ENCODE measurements at places on chromosomes 4 and X.

DNA sequence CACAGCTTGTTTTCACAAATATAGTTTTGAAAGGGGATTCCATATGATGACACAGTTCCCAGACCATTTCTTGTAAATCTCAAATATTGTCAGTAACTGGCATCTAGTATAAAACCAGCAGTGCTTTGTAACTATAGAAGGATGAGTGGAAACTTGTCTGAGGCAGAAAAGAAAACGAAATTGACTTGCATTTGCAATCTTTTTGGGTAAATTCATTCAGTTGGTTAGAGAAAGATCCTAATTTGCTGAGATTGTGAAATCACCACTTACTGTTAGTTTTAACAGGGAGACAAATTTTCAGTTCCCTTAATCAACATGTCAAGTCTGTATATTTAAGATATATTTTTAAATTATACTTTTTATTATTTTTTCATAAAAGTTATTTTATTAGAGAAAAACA, 71.5 kb upstream of the VEGFC start:
- no peak for DNase-seq

DNA sequence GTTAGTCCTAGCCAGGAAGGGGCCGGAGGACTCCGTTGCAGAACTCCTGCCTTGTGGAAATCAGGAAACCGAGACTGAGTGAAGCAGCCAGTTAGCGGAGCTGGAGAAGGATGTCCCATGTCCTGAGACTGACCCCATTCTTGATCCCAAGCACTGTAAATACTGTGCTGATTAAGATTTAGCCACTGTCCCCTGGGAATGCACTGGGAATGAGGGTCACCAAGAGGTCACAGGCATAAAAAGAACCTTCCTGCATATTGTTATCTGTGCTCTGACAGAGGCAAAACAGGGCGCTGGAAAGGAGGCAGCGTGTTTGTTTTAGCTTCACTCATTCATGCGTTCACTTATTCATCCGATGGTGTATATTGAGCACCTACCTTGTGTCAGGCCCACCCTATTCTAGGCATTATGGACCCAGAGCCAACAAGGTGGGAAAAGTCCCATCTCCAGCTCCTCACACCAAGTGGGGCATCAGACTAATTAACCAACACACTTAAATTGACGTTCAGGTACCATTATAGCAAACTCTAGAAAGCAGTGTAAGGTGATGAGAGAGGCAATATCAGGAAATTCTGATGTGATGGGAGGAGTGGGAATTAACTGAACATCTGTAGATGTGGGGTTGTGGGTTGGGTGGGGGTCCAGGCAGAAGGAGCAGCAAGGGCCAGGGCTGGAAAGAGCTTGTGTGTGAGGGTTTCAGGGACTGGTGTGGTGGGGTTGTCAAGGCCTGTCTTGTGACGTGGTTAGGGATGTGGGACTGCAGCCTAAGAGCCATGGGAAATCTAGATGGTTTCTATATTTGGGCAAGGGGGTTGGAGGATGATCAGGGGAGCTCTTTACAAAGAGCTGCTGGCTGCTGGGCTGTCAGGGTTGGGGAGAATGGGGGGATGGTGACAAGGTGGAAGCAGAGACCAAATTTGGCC, 10.6 kb upstream of the SLC2A9 start:
- DNase-seq = no peak

DNA sequence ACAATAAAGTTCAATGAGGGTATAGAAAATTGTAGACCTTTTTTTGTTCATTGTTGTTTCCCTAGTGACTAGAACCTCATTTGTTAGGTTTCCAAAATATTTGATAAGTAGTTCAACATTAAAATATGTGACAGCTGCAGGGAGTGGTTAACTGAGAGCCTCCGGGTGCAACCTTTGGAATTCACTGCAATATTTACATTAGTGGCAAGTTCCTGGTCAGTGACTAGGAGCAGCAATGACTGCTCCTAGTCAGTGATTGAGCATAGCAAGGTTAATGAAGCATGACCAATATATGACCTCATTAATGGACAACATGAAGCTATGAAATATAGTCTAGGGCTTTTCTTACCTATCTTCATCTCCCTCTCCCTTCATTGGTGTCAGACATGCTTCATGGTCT, 65.8 kb upstream of the FAM47A start:
- no peak for DNase-seq

- DNase-seq = no peak
Measured at GRCh38 chr4:58042176-58042575, 932.0 kb upstream of the IGFBP7 start.

GRCh38 chr4:88897180-88897579, 159.8 kb downstream of the FAM13A start:
- DNase-seq = no peak

GRCh38 chr4:185729391-185729804, 82.6 kb downstream of the SORBS2 start:
- DNase-seq = no peak

DNA sequence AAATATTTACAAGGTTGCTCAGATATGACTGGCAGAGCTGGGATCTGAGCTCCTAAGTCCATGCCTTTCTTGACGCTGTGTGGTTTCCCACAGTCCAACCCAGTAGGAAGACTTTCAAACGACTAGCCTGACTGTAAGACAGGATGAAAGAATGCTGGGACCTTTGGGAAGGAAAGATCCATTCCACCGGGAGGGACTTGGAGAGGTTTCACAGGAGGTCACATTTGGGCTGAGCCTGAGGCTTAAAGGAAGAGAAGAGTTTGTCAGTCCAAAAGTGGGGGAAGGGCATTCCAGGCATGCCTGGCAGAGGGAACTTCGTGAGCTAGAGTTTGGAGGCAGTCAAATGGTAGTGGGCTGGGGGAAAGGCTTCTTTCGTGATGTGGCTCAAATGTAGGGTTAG, 1.5 kb downstream of the STARD8 start:
- no peak for DNase-seq

Data from pancreas (tissue), 10 donors.